ENCODE measurements at places on chromosomes 1 and 21.

GRCh38 chr1:230787471-230787870 is 40.3 kb downstream of the CAPN9 start:
- DNase-seq = no peak

DNA sequence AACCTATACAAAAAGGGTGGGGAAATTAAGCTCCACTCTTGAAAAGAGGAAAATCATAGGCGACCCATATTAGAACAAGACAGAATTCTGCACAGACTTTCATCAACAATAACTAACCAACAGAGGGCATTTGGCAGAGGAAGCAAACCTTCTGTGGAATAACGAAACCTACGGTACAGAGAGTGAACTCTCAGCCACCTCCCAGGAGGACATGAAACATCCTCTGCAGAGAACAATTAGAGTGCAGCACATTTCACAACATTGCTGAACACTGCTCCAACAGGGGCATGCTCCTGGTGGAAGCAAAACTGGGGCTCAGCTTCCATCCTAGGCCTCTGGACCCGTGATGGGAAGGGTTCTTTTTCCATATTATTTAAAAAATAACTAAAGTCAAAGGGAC is 110.9 kb downstream of the KCNJ15 start:
- DNase-seq = no peak

DNA sequence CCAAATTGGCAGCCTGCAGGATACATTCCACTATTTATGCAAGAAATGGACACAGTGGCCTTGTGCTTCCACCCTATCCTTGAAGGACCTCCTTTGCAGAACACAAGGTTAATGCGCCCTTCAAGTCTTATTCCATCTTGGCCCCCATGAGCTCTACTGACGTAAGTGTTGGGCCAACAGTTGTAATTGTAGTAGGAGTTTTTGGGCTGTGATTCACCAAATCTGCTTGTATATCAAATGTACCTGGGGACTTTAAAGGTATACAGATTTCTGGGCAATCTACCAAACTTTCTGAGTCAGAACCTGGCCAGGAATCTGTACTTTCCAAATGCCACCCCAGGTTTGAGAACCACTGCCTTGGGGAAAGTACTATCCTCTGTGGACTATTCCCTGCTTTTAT is 100.9 kb upstream of the MARK1 start:
- DNase-seq = no peak

DNA sequence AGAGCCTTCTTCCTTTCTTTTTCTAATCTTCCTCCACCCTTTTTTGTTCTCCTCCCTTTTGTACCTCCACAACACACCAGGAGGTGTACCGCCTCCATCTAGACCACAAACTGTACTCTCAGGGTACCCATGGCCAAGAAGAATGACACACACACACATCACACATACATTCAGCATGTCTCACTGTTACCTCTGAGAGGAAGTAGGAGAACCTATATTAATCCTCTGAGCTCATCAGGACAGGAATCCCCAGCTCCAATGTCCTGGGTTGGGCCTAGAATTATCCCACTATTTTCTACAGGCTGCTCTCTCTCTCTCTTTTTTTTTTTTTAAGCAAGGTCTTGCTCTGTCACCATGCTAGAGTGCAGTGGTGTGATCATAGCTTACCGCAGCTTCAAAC is 36.7 kb downstream of the ATP2B4 start:
- DNase-seq = no peak

- no peak for DNase-seq
Measured at GRCh38 chr1:167013108-167013929, 24.2 kb downstream of the MAEL start.

DNA sequence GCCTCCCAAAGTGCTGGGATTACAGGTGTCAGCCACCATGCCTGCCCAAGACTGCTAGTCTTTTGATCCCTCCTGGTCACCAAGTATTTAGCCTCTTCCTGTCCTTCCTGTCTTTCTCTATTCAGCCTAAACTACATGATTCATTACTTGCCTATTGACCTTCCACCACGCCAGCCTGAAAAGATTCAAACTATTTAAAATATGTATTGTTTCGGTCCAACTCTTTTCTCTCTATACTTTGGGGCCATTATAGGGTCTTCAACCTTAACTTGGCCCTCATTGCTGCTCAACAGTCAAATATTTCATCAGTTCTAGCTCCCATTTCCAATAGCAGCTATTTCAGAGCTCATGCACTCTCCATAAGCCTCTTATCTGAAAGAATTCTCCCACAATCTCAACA is 153.0 kb downstream of the TNFSF18 start:
- DNase-seq = no peak

- DNase-seq = no peak
Measured at GRCh38 chr1:66562561-66562960, 28.6 kb downstream of the SGIP1 start.

DNA sequence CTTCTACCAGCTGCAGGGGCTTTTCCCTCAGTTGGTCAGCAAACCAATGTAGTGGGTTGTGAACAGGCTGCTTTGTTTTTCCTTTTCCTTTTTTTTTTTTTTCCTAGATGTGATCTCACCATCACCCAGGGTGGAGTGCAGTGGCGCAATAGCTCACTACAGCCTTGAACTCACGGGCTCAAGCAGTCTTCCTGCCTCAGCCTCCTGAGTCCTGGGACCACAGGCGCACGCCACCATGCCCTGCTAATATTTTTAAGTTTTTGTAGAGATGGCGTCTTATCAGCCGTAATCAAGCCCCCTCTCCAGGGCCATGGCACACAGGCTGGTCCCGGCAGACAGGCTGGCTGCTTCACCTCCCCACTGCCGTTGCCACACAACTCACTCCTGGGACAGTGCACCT is 3.4 kb upstream of the TRIM11 start:
- DNase-seq = no peak

GRCh38 chr1:68269637-68270430 is 37.5 kb upstream of the WLS start:
- DNase-seq = no peak

DNA sequence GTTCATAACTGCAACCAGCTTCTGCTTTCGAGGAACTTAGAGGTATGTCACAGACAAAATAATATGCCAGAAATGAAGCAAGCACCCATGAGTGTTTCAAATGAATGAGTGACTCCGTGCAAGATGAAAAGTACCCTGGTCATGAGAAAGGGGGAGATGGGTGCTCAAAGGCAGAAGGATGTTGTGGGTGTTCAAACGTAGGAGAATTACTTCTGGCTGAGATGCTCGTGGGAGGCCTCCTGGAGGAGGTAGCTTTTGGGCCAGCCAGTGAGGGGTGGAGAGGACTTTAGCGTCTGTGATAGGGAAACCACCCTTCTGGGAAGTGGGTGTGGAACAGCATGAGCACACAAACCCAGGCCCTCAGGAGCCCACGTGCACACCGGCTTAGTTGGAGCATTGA is 113.8 kb downstream of the SYF2 start:
- no peak for DNase-seq

DNA sequence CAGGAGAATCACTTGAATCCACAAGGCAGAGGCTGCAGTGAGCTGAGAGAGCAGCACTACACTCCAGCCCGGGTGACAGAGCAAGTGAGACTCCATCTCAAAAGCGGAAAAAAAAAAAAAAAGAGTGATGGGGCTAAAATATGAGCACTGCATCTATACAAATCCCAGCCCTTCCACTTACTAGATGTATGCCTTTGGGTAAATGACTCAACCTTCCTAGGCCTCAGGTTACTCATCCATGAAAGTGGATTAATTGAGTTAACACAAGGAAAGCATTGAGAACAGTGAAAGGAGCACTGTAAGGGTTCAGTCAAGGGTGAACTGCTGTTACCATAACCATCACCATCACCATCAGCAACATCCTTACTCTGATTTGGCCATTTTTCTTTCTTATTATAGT is 226.4 kb upstream of the C8B start:
- no peak for DNase-seq

DNA sequence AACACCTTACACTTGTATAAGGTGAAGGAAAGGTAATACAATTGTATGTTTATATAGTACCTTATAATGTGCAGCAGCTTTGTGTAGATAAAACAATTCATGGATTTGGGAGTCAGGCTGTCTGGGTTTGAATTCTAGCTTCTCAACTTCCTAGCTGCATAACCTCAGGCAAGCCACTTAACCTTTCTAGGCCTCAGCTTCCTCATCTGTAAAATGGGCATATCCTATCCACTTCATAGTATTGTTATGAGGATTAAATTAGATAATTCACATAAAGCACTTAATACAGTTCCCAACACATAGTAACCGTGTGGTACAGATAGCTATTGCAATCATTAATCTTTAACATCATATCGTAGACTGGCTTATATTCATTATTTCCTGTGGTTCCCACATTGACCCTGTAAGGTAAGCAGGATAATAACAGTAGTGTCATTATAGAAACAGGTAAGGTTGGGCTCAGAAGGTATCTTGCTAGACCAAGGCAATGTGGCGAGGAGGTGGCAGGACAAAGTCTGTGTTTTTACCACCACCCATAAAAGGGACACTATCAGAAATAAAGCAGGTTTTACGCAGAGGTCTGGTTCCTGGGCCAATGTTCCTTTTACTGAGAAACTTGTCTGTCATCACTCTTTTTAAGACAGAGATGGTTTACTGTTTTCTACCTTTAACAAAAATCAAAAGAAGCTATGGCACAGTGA is 334.1 kb downstream of the RRAGC start:
- DNase-seq = no peak

DNA sequence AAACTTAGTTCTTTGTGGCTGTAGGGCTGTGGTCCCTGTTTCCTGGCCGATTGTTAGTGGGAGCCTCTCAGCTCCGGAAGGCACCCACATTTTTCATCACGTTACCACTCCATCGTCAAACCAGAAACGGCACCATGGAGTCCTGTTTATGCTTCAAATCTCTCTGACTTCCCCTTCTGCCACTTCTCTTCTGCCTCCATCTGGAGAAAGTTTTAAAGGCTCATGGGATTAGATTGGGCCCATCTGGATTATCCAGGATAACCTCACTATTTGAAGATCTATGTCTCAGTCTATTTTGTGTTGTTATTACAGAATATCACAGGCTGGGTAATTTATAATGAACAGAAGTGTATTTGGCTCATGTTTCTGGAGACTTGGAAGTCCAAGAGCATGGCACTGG is 19.3 kb upstream of the IL22RA1 start:
- DNase-seq = no peak

DNA sequence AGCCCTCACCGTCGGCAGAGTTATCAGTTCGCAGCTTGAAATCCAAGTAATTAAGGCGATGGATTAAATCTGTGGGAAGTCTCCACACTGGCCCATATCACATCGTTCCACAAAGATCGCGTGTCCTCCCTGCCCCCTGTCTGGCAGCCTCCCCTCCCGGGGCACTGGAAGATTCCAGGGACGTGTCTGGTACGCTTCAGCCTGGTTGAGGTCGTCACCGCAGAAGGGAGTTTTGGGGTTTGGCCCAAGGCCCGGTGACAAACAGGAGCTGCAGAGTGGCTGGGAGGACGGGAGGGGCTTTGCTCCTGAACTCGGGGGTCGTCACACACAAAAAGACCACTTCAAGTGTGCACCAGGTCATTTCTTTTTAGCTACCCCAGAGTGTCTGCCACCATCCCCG is 51.1 kb downstream of the PRDM16 start:
- no peak for DNase-seq

GRCh38 chr1:246210756-246211155 is 296.3 kb downstream of the SMYD3 start:
- DNase-seq = no peak

- no peak for DNase-seq
Measured at GRCh38 chr1:205972491-205973168, 29.4 kb upstream of the SLC26A9 start.

- no peak for DNase-seq
Measured at GRCh38 chr1:214316593-214316992, 35.6 kb downstream of the SMYD2 start.

GRCh38 chr21:42906233-42906632 is 13.1 kb downstream of the NDUFV3 start:
- DNase-seq = no peak

DNA sequence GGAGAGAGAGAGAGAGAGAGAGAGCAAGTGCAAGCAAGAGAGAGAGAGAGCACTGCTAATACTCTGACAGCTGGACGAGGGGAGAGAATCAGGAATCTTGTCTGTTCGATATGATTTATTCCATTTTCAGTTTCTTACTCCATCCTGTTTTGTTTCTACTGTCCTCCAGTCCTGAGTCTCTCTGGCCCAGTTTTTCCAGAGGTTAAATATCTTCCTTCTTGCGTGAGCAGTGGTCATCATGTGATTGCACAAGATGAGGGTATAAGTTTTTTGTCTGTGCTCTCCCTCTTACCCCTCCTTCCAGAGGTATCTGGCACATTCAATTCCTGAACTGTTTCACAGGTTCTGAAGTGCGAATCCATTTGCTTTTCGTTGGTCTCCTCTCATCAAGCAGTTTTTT is 16.8 kb downstream of the UBE2U start:
- no peak for DNase-seq

- DNase-seq = no peak
Measured at GRCh38 chr1:74674278-74675048, 871 bp upstream of the ERICH3 start.

GRCh38 chr21:44929242-44929798 is 8.6 kb upstream of the ITGB2 start:
- no peak for DNase-seq

- DNase-seq = no peak
Measured at GRCh38 chr21:42319851-42320572, 4.8 kb upstream of the TFF3 start.

GRCh38 chr1:60503266-60503925 is 429.8 kb upstream of the C1orf87 start:
- DNase-seq = no peak

GRCh38 chr1:160089883-160090282 is 8.5 kb downstream of the IGSF8 start:
- no peak for DNase-seq

DNA sequence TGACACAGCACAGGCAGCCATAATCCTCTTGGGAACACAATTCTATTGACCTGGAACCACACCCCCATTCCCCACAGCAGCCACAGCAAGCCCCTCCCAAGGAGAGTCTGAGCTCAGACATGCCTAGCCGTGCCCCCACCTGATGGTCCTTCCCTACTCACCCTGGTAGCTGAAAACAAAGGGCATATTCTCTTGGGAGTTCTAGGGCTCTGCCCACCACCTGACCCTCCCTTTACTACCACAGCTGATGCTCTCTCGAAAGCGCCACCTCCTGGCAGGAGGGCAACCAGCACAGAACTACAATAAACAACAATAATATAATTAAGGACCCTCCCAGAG is 184.8 kb upstream of the COA6 start:
- DNase-seq = peak; percentile 14

DNA sequence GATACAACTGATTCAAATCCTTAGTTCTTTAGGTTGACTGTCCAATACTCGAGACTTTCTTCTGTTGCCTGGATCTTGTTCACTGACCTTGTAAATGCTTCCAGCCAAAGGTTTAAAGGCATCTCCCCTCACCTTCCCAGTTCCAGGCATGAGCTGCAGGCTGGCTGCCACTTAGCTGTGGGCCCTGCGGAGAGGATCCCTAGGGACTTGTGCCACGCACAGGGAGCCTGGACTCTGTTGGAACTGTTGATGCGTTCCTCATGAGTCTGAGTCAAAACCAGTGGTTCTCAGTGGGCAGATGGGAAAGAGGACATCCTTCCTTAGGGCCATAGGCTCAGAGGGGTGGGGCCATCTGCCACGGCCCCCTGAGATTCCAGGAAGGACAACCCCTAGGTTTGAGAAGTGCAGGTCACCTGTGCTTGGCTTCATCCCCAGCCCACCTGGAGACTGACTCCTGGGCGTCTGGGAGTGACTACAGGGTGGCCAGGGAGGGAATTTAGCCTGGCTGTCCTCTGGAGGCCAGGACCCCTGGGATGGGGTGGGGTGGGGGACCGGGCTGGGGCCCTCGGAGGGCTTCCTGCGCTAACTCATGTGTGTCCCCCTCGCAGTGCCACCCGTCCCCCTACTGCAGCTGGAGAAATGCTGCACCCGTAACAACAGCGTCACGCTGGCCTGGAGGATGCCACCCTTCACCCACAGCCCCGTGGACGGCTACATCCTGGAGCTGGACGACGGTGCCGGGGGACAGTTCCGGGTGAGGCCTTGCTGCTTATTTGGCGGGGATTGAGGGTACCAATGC is 37.6 kb upstream of the GNPAT start:
- DNase-seq = no peak
